ENCODE measurements at places on chromosomes 2 and 18.

- no peak for DNase-seq
Observed at GRCh38 chr2:216689397-216689796, 6.0 kb downstream of the IGFBP5 start.

DNA sequence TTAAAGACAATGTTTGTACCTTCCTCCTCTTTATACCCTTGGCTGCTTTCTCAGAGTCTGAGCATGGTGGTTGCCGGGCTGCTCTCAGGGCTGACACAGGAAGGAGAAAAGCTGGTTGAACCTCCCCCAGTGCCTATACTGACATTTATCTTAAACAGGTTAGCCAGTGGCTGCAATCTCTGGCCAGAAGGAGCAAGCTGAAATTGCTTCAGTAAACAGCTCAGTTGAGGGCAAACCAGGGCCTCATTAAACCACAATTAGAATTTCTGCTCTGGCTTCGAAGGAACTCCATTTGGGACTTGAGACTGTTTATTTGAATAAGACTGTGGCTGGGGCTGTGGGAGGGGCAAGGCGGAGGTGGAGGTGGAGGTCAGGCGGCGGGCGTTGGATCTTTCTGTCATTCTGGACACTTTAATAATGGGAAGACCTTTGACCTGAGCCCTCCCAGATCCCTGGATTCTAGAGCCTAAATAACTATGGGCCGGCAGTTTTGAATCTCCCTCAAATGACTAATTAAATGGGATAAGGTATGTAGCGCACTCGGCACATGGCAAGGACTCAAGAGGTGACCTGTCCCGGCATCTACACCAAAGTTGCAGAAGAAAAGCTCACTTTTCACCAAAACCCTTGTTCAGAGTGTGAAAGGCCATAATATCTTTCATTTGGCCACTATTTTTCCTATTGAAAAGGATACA lies 120.6 kb upstream of the MYCN start:
- no peak for DNase-seq

DNA sequence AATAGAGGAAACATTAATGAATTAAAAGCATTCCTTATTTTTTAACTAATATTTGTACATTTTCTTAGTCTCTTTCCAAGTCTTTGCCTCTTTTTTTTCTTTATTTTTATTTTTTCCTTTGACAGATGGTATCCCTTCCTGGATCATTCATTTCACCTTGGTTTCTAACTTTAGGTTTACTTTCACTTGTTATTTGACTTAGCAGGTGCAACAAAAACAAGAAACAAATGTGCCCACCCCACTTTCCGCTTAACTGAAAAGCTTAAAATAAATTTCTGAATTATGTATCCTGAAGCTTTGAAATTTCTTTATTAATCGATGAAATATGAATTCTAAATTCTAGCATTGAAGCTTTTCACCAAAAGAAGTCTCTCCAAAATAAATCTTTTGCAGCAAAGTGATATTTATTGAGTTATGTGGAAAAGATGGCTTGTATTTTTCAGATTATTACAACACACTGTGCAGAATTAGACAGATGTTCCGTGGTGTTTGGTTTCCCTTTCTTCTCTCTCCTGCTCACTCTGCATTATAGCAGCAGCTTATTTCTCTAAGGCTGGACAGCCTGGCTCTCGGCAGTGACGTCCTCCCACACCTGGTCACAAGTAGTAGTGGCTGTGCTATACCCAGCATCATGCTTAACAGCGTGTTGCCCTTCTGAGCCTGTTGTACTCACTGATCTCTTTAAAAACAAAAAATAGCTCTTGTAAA lies 99.1 kb upstream of the ZNF397 start:
- no peak for DNase-seq

- DNase-seq = no peak
Observed at GRCh38 chr18:49582579-49582978, 20.7 kb downstream of the LIPG start.

DNA sequence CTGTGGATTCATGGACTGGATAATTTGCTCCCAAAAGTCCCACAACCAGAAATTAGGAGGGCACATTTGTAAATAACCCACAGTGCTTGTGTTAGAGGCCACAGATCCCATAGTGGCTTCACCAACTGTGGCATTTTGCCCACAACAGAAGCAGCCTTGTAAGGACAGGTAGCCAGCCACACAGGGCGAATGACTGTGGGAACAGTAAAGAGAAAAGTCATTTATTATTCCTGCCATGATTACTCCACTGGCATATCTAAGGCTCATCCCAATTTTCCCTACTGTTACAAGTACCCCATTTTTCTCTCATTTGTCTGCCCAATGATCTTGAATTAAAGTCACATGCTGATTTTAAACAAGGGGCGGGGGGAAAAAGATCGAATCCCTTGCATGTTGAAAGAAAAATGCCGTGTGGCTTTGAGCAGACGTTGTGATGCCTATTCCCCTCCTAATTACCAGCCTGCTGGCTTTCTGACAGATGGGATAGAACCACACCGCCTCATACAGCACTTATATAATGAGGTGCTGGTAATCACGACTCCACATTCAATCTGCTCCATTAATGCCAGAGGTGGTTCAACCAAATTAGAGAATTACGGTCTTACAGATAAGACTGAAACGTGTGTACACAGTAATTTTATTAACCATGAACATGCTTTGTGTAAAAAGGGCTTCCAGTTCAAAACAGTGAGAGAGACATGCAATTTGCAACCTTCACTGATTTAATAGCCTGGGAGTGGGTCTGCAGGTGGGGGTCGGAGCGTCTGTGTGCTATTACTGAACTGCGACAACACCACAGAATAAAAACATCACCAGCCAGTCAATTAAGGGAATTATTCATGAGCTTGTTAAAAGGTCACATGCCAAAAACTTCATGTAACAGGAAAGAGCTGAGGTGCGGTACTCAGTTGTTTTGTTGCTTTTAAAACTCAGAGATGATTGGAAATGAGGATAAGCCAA lies 196.0 kb downstream of the TMEM163 start:
- no peak for DNase-seq

- no peak for DNase-seq
Observed at GRCh38 chr2:126669772-126670171, 13.8 kb downstream of the GYPC start.

- no peak for DNase-seq
Observed at GRCh38 chr18:47174545-47175116, 1.5 kb downstream of the IER3IP1 start.

DNA sequence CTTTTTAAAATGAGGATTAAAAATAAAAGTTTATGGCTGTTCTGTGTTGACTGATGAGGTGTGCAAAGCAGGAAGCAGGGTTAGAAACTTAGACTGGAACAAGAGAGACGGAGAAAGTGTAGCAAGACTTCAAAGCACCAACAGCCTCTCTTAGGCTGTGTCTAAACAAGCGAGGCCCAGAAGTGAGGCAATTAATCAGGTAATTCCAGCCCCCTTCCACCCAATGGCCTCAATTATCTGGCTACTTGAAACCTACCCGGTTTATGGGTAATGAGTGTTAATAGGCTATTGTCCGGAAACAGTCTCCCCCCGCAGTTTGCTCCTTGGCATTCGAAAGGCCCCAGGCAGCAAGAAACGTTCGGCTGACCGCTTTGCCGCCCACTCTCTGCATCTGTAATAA lies 171.7 kb upstream of the MYCN start:
- no peak for DNase-seq

DNA sequence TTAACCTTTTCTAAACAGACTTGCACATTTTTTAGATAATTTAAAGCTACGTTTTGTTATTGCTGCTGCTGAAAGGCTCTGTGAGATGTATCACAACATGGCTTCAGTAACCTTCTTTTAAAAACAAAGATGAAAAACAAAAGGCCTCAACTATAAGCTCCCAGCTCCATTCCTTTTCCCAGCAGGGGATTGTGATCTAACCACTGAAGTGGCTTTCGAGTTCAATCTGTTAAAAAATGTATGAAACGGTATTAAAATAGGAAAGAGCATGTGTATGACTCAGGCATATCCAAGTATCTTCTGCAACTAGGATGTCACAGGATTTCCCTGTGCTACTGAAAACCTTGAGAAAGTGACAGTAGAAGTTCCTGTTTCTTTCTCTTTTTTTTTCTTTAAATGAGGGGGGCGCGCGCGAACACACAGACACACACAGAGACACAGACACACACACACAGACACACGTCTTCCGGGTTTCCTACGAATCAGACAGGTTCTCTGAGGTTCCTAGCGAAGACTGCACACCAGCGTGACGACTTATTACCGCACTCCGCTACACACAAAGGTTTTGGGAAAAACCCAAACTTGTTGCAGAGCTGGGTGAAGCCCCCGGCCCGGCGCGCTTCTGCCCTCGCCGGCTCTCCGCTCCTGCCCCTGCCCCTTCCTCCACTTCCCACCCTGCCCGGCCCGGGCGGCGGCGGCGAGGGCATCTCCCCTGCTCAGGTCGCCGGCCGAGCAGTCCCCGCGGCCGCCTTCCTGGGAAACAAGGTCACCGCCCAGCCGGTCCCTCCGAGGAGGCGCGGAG lies 86.8 kb downstream of the RBMS1 start:
- peak; percentile 57 for DNase-seq

DNA sequence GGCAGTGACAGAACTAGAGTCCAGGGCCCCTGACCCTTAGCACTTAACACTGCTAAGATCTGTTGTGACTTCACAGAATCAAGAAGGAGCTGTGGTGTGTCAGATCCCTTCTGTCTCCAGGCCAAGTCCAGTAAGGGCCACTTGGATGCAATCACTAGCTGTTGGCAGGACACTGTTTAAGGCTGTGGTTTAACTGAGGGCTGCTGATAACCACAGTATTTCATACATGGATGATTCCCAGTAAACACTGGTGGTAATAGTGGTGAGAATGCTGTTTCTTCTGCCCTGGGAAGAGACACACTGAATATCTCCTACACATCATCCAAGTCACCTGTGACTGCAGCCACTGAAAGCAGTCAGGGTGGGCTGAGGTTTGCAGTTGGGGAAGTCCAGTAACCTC lies 77.7 kb upstream of the FBXO11 start:
- no peak for DNase-seq

GRCh38 chr18:903701-904100 lies 970 bp upstream of the ADCYAP1 start:
- DNase-seq = peak; percentile 79

DNA sequence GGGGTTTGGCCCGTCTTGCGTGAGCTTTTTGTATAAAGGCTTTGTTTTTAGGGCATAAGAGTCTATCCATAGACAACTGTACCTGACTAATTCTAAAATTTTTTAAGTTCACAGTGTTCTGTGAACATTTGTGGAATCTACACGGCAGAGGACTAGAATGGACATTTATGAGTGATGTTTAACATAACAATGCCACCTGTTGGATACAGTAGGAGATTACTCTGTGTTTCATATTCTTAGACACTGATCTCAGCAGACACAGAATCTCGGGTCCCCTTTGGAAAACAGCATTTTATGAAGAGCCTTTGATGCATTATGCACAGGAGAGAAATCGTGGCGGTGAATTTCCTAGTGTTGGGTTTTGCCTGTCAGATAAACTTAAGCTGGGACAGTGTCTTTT lies 752.2 kb downstream of the DPP10 start:
- DNase-seq = no peak

- no peak for DNase-seq
Observed at GRCh38 chr2:225002656-225003045, 39.6 kb downstream of the DOCK10 start.

DNA sequence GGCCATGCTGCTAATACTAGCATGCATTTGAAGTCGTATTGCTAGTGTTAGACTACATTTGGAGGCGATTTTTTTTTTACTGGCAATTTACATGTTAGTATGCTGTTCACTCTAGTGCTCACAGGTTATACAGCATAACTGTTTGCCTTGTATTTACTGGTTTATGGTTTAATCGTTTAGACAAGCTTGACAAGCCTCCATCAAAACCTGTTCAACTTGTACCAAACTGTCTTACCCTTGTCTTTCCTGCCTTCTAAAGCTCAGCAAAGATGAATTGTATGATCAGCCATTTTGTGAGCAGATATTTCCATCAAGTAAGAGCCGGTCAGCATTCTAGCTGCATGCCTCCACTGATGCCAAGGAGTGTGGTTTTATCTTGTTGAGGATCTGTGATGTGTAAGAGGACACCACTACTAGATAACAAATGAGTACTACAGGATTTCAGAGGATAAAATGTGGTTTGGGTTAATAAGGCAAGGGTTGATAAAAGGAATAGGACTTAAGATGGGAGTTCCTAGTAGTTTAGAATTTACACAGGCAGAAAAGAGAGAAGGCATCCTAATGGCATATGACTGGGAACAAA lies 68.4 kb upstream of the ITM2C start:
- DNase-seq = no peak

GRCh38 chr2:107627164-107627563 lies 199.5 kb upstream of the RGPD4 start:
- DNase-seq = no peak

DNA sequence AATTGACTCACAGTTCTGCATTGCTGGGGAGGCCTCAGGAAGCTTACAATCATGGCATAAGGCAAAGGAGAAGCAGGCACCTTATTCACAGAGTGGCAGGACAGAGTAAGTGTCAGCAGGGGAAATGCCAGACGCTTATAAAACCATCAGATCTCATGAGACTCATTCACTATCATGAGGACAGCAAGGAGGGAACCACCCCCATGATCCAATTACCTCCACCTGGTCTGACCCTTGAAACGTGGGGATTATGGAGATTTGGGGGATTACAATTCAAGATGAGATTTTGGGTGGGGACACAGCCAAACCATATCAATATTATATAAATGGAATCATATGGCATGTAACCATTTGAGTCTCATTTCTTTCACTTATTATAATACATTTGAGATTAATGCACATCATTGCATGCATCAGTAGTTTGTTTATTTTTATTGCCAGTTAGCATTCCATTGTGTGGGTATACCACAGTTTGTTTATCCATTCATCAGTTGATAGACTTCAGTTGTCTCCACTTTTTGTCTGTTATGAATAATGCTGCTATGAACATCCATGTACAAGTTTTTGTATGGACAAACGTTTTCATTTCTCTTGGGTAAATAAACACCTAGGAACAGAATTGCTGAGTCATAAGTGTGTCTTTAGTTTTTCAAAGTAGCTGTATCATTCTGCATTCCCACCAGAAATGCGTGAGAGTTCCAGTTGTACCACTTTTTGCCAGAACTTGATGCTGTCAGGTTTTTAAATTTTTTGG lies 5.8 kb upstream of the SRBD1 start:
- DNase-seq = no peak

DNA sequence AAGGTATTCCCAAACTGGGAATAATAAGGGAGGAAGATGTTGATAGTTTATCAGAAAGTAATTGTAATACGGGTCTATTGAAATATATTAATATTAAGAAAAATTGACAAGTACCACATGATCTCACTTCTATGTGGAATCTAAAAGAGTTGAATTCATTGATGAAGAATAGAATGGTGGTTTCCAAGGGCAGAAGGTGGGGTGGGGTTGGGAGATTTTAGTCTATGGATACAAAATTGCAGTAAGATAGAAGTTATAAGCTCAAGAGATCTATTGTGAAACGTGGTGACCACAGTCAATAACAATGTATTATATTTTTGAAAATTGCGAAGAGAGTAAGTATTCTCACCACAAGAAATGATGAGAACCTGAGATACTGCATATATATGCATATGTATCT lies 38.9 kb downstream of the COL3A1 start:
- DNase-seq = no peak

DNA sequence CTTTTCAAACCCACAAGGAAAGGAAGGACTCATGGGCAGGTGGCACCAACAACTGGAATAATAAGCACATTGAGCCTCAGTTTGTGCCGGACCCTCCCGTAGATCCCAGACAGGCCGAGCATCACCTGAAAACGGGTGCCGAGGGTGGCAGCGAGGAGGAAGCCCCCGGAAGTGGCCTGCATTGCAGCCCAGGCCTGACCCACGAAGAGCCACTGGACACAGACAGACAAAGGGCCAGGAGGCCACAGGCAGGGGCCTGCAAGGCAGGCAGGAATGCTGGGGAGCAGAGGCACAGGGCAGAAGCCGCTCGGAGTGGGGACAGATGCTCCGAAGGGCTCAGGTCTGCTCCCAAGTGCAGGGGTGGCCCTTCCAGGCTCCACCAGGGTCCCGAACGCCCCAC lies 31.7 kb downstream of the MTERF4 start:
- no peak for DNase-seq

Measured in Caco-2 (cell line).